ENCODE measurements at places on chromosomes 4 and X.

GRCh38 chrX:54786967-54787366 is 11.1 kb downstream of the ITIH6 start:
- DNase-seq = no peak

DNA sequence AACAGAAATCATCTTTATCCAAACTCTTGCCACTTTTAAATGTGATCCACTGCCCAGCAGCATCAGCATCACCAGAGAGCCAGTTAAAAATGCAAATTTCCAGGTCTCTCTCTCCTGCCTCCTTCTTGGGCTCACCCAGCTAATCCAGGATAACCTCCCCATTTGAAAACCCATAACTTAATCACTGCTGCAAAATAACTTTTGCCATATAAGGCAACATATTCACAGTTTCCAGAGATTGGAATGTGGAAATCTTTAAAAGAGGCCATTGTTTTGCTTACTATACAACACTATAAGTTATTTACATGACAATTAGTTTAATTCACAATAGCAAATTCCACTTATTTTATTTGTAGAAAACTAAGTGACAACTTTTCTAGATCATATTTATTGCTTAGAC is 4.8 kb upstream of the EXOSC9 start:
- no peak for DNase-seq

GRCh38 chrX:140157611-140158010 is 192.3 kb upstream of the CXorf66 start:
- DNase-seq = no peak

GRCh38 chrX:44344687-44345086 is 1.2 kb upstream of the EFHC2 start:
- DNase-seq = no peak

- DNase-seq = no peak
Measured at GRCh38 chrX:103846386-103846785, 14.3 kb upstream of the RAB9B start.

DNA sequence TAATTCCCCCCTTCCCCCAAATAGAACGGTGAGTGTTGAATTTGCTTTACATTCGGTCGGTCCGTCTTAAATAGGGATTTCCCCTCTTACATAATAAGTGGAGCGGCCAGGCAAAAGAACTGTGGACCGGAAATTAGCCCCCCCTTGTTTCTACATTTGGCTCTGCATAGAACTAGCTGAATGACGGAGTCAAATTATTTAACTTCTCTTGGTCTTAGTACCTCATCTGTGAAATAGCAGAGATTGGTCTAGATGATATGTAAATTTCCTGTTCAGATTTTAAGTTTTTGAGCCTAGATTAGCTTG is 1.3 kb downstream of the SPATA18 start:
- no peak for DNase-seq

- DNase-seq = no peak
Measured at GRCh38 chr4:128379860-128380259, 92.2 kb upstream of the PGRMC2 start.

- DNase-seq = no peak
Measured at GRCh38 chr4:182400081-182400480, 156.9 kb downstream of the TENM3 start.

GRCh38 chr4:123060039-123060770 is 137.8 kb upstream of the NUDT6 start:
- no peak for DNase-seq

- DNase-seq = no peak
Measured at GRCh38 chrX:130523460-130524394, 121.9 kb downstream of the RBMX2 start.

GRCh38 chr4:6758728-6759127 is 23.8 kb upstream of the KIAA0232 start:
- no peak for DNase-seq
